ENCODE measurements at places on chromosomes 1 and 21.

DNA sequence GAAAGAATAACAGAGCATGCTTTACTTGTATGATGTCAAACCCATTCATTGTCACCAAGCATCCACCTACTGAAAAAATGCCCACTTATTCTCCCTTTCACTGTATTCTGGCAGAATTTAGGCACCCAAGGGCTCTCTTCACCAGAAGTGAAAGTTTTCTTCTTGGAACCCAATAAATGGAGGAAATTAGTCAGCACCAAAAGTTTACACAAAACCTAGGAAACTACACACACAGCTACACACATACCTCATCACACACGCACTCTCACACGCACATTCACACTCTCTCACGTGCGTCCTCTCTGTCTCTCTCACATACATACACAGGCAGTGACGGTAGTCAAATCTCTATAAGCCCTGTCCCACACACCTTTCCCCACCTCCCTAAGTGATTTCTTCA lies 37.6 kb downstream of the MCOLN2 start:
- no peak for DNase-seq

DNA sequence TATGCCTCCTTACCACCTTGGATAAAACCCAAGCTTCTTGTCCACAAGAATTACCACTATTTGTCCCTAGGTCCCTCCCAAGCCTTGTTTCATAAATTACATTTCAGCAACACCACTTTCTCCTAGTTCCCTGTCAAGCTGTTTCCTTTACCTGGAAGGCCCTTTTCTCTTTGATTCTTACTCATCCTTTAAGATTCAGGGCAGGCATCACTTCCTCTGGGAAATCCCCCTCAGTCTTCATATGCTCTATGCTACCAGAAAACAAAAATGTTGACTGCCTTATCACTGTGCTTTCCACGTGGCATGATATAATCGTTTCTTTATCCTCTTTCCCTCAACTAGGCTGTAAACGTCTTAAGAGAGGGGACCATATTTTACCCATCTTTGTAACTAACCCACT lies 102.7 kb downstream of the LYST start:
- no peak for DNase-seq

- no peak for DNase-seq
Observed at GRCh38 chr1:151940541-151940940, 31.2 kb upstream of the THEM4 start.

DNA sequence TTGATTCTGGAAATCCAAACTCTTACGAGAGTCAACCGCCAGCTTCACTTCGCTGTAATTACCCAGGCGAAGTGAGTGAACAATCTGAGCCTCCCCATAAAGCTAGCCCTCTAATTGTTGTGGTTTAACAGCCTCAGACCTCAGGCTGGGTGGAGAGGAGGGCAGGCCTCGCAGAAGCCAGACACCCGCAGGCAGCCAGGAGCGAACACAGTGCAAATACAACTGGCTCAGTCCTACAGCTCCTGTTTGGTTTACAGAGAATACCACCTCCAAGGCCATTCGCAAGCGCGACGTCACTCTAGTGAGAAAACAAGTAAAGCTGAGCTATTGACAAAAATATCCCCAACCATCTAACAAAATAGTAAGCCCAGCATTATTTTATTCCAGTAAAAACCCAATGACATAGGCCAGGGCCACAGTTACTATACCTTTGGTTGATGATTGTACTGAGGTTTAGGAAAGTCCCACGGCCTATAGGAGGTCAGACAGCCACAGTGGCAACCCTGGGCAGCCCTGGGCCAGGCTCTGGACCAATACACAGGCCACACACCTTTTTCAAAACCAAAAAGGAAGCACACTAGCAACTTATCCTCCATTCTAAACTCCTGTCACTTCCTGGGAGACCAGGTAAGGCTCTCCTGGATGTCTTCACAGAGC lies 163.3 kb downstream of the ETS2 start:
- no peak for DNase-seq

Data from neuronal stem cell (in vitro differentiated cells).